ENCODE measurements at places on chromosomes 13 and 19.

DNA sequence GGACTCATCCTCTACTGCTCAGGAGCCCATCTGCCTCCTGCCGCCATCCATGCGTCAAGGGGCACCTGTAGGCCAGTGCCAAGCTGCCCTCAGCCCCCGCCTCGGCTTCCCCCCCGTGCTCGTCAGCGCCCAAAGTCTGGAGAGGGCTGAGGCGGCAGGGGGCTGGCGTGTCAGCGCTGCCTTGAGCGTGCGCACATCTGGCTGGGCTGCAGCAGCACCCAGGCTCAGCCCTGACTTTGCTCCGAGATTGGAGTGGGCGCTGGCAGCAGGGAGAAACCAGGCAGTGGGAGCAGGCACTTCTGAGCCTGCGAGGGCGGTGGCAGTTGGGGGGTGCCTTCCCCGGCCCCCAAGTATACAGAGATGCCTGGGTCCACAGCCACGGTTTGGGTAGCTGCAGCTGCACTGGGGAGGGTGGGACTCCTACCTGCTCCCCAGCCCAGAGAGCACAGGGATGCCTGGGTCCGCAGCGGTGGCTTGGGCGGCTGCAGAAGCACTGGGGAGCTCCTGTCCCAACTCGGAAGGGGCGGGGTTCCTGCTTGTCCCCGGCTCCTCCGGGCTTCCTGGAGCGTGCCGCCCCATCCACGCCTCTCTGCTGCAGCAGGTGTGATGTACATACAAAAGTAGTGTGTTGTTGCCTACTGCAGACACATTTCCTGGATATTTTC lies 44.8 kb upstream of the LPAR6 start:
- no peak for DNase-seq

DNA sequence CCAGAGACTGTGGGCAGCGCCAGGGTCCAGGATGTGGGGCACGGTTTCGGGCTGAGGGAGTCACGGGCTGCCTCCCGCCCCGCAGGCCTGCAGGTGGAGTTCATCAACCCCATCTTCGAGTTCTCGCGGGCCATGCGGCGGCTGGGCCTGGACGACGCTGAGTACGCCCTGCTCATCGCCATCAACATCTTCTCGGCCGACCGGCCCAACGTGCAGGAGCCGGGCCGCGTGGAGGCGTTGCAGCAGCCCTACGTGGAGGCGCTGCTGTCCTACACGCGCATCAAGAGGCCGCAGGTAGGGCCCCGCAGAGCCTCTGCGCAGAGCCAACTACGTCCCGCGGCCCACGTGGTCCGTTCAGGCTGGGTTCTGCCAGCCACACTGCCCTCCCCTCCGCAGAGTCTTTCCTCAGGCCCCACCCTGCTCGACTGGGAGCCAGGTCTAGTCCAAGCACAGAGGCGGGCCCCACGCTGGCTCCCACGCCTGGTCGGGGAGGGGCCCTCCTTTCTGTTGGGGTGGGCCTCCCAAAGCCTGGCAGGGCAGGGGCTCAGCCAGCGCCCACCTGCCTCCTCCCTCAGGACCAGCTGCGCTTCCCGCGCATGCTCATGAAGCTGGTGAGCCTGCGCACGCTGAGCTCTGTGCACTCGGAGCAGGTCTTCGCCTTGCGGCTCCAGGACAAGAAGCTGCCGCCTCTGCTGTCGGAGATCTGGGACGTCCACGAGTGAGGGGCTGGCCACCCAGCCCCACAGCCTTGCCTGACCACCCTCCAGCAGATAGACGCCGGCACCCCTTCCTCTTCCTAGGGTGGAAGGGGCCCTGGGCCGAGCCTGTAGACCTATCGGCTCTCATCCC lies 2.0 kb upstream of the POLD1 start:
- DNase-seq = no peak

DNA sequence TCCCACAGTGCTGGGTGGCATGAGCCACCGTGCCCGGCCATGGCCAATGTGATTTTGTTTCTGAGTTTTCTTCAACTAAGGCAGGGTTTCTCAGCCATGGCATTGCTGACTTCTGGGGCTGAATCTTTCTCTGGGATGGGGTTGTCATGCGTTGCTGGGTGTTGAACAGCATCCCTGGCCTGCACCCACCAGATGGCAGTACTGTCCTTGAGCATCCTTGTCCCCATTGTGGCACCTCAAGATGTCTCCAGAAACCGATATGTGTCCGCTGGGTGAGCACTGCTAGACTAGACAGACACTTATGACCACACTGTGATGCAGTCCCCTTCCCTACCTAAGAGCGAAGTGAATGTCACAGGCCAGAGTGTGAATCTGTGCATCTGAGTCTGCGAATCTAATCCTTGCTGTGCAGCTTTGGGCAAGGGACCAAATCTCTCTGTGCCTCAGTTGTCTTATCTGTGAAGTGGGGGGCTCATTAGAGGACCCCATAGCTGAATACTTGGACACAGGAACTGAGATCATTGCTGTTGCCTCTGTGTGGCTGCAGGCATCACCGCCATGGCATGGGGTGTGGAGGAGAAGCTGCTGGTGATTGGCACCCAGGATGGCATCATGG lies 50.3 kb upstream of the SIN3B start:
- DNase-seq = no peak

- DNase-seq = no peak
These were observed 4.1 kb downstream of the ZIC5 start for GRCh38 chr13:99967498-99967868.

DNA sequence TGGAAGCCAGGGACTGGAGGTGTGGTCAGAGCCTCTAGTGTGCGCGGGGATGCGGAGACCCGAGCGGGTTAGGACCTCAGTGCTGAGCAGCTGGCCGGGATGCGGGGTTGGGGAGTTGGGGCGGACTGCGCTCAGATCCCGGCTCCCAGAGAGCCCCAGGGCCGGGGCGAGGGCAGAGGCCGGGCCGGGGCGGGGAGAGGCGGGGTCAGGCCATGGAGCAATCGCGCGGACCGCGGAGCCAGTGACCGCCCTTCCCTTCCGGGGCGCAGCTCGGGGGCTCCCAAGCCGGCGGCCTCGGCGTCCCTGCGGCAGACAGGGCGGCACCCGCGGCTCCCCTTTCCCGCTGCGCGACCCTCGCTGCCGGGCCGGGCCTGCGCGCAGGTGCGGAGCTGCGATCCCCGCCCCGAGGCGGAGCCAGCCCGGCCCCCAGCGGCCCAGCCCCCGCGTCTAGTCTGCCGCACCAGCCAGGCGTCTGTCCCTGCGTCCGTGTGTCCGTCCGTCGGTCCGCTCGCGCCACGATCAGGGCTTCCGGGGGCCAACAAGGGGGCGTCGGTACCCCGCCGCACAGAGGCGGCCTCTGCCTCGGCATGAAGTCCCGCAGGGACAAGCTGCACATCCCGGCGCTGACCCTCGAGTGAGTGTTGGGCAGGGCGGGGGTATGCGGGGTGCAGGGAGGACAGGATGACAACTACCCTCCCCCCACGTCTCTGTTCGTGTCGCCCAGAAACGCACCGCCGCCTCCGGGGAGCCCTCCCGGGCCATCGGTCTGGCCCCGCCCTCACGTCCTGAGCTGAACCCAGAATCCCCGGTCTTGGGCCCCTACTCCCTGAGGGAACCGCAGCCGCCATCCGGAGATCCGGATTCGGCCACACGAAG lies 12.4 kb downstream of the MAST3 start:
- no peak for DNase-seq

GRCh38 chr19:2512523-2513431 lies 36.9 kb downstream of the GADD45B start:
- no peak for DNase-seq
